ENCODE measurements at places on chromosomes 4 and X.

DNA sequence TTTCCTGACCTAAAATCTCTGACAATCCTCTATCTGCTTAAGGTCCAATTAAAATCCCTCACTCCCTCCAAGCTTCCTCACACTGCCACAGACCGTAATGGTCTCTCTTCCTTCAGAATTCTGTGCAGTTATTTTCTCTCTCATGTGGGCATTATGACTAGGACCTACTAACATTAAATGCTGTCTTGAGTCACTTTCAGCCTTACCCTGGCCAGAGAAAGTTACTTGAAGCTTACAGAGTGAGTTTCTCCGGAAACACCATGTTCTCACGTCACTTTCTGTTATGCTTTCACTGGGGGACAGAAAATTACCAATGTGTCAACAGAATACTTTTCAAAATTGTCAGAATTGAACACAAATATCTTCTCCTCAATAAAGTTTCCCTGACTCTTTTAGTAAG, 271.8 kb downstream of the INPP4B start:
- ATAC-seq: no peak

GRCh38 chrX:109920325-109920724, 82.6 kb upstream of the TMEM164 start:
- ATAC-seq: no peak

- ATAC-seq: no peak
Observed at GRCh38 chr4:110639207-110640090, 16.6 kb upstream of the PITX2 start.

- no peak for ATAC-seq
Observed at GRCh38 chr4:6267573-6267972, 2.1 kb upstream of the WFS1 start.

- ATAC-seq: no peak
Observed at GRCh38 chr4:37763831-37764230, 62.7 kb upstream of the PGM2 start.

GRCh38 chr4:63361628-63362027, 1047.6 kb downstream of the TECRL start:
- no peak for ATAC-seq

- no peak for ATAC-seq
Observed at GRCh38 chrX:130607431-130607830, 205.6 kb downstream of the RBMX2 start.

GRCh38 chr4:173420324-173420752, 21.4 kb upstream of the SCRG1 start:
- ATAC-seq: peak; percentile 66

- peak; percentile 37 for ATAC-seq
Observed at GRCh38 chrX:119871245-119871598, 311 bp downstream of the RNF113A start.

DNA sequence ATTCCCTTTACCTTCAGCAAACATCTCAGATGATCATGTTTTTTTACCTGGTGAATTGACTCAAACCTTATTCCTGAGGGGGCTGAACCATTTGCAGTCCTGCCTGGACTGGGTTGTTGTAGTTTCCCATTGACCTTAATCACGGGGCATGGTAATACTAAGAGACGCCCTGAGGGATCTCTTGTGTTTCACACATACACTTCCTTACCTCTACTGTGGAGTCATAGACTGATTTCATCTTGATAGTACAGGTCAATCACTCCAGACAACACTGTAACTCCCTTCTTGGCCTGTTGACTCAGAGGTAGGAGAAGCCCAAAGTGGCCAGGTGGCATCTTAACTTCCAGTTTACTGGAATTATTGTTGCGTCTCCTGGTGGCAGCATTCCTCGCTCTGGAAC, 1064.0 kb upstream of the PCDH10 start:
- ATAC-seq: no peak

DNA sequence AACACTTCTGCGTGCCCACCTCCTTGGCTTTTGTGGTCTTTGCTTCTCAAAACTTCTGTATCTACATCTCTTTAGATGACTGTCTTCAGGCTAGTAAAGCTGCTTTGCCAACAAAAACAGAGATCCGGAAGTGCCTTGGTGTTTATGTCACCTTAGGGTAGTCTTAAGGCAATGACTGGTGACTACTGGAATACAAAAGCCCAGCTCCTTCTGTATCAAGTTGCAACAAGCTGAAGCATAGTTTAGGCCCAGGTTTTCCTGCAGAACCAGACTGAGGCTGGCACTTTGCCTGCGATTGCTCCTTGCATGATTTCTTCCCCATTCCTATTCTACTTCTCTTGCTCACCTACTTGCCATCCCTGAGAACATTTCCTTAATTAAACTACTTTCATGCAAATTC, 333.8 kb downstream of the DMD start:
- no peak for ATAC-seq

GRCh38 chr4:38764277-38764676, 18.5 kb downstream of the TLR10 start:
- ATAC-seq: no peak

- no peak for ATAC-seq
Observed at GRCh38 chrX:18194688-18195087, 26.0 kb downstream of the BEND2 start.

DNA sequence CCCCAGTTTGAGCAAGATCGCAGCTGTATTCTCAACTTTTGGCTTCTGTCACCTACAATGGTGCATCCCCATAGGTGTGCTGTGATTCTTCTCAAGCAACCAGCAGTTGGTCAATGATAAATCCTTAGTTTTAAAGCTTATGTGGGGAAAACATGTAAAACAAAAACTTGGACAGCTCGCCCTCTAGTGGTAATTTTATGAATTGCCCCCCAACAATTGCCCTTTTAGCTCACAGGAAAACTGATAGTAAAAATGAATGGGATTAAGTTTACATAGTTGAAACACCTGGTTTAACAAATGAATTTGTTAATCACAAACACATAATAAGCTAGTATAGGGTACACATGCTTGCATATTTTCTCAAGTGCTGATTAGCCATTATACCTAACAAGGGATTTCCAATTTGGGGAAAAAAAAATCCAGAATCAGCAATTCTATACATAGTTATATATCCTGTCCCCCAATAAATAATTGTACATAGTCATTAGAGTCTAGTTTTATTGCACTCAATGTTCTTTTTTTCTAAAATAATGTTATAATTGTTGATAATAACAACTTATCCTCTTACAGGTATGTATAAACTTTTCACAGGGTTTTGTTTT, 30.1 kb downstream of the TEX13A start:
- 0 out of 3 replicates have a peak, but pooled peaks have one; percentile 38 for ATAC-seq
